ENCODE measurements at places on chromosomes 3 and 15.

DNA sequence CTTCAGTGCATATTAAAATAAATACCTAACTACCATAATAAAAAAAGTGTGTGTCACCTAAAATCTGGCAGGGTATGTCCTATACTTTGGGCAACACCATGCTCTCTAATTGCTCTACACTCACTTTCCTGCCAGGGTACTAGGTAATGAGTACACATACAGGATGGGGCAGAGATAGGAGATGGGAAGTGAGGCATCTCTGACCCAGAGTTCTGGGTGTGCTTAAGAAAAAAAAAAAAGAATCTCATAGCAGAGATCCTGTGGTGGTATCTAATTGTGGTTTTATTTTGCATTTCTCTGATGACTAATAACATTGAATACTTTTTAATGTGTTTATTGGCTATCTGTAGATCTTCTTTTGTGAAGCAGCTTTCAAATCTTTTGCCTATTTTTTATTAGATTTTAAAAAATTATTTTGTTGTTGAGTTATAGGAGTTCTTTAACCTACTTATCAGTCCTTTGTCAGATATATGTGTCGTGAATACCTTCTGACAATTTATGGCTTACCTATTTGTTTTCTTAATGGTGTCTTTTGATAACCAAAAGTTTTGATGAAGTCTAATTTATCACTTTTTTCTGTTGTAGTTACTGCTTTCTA is 48.0 kb downstream of the EEFSEC start:
- DNase-seq = no peak

DNA sequence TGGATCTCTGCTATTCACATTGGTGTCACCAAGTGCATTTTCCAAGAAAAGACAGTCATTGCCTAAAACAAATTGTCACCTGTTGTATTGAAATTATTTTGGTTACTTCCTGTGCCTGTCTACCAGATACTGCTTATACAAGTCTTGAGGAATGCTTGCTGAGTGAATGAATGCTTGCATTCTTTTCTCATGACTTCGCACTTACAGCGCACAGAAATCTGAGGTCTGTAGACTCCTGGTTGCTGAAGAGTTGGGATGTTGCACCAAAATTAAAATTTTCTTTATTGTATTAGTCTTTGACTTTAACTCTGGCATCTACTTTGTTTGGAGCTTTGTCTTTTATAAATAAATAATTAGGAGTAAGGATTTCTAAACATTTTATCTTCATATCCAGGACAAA is 28.4 kb downstream of the SH3GL3 start:
- no peak for DNase-seq

DNA sequence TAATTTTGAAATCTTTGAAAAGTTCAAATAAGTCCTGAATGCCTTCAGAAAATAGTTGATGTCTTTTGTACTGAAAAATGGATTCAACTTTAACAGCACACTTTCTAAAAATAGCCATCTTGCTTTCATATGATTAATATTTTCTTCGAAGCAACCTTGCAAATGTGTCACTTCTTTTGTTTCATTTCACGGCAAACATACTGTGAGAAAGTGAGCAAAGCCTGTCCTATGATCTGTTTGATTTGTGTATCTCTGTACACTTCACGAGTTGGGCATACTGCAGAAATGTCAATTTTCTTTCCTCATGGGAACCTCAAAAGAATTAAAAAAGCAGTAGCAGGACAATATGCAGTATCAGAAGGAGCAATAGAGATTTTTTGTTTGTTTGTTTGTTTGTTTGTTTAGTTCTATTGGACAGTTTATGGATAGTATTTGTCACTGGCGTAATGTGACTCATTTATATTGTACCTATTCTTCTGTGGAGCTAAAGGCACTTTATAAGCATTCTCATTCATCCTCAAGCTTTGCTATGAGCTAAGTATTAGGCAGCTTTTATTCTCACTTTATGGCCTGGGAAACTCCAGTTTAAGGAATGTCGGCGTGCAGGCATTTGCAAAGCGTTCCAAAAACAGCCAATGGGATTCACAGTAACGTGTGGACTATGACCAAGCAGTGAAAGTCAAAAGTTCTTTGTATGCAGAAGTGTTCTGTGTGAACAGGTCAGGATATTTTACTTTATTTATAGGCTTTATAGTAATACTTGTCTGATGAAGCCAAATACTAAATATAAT is 572.0 kb downstream of the NAALADL2 start:
- no peak for DNase-seq

DNA sequence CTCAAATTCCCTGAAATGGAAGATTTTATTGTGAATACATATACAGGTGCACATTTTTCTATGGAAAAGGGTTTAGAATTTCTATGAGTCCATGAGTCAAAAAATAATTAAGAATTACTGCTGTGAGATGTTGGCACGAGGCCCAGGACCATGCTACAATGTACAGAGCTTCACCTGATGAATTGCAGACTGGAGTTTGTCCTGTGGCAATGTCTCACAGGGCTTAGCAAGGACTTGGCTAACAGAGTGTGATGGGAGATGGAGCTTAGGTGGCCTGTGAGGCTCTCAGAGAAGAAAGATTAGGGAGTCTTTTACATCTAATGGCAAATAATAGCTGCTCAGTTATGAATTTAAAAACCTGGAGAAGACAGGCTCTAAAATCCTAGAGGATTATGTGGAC is 219.5 kb upstream of the CBLB start:
- DNase-seq = no peak

GRCh38 chr3:52367891-52368880 is 52.1 kb downstream of the DNAH1 start:
- DNase-seq = no peak

DNA sequence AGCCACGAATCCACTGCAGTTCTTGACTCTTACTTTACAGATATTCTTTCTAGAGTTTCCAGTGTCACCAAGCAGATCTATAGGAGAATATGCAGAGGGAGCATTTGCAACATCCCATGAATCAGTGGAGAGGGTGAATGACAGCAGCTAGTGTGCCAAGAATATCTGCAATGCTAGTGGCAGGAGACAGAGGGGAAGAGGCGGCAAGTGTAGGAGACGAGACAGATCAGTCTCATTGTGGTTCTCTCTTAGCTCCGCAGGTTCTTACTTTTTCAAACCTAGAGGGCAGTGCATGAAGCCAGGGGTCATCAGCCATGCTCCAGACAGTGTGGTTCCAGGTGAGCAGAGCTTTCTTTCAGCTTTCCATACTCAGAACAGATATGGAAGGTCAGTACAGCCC is 744 bp downstream of the ZNF619 start:
- no peak for DNase-seq

- no peak for DNase-seq
These were observed 12.6 kb downstream of the PLCL2 start for GRCh38 chr3:16897254-16897926.

DNA sequence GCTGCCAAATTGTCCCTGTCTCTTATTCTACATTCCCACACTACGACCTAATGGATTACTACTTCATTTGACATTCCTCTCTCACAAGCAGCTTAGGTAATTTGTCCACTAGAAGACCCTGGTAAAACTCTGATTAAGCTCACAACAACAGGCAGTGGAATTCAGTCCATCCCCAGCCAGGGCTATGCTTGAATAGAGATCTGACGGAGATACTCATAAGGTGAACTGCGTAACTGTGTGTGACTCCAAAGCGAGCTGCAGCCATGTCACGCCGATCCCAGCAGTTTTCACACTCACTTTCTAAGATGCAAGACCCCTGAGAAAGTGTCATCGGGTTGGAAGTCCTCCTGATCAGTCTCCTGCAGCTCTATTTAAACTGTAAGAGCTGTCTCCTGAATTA is 25.7 kb upstream of the ROBO2 start:
- DNase-seq = no peak

DNA sequence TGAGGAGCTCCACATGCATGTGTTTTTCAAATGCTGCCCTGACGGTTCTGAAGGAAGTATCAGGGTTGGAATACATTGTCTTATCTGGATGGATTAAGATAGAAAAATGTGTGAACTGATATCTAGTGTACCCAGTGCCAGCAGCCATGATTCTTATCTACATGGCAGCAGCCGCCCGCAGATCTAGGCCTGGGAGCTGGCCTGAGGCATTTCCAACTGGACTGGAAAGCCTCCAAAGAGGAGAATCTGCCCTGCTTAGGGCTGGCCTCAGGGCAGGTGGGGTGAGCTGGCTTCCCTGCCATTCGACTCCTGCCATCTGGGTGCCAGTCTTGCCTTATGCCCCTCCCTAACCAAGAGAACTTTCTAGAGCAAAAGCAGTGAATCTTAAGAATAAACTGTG is 125.8 kb downstream of the SSR3 start:
- DNase-seq = no peak

DNA sequence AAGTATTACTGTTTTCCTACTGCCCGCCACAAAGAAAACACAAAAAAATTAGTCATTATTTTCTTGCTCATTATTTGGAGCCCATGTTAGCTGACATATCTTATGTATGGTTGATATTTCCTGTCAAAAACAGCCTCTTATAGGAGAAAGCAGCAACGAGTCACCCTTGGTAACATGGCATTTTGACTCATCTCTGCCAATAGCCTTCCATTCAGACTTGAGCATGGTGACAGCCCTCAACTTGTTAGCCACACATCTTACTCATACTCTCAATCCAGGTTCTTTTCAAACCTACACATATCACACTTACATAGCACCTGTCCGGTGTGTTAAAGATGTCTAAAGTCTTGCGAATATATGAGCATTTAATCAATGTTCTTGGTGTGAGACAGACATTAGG is 109.4 kb upstream of the SAMMSON start:
- DNase-seq = no peak

GRCh38 chr3:194496217-194496919 is 9.6 kb upstream of the ATP13A3 start:
- no peak for DNase-seq

GRCh38 chr15:56552659-56553058 is 87.7 kb upstream of the MNS1 start:
- DNase-seq = no peak
